Trophoblast cell (in vitro differentiated cells and primary cell): ENCODE measurements at places on chromosomes 4 and X.

DNA sequence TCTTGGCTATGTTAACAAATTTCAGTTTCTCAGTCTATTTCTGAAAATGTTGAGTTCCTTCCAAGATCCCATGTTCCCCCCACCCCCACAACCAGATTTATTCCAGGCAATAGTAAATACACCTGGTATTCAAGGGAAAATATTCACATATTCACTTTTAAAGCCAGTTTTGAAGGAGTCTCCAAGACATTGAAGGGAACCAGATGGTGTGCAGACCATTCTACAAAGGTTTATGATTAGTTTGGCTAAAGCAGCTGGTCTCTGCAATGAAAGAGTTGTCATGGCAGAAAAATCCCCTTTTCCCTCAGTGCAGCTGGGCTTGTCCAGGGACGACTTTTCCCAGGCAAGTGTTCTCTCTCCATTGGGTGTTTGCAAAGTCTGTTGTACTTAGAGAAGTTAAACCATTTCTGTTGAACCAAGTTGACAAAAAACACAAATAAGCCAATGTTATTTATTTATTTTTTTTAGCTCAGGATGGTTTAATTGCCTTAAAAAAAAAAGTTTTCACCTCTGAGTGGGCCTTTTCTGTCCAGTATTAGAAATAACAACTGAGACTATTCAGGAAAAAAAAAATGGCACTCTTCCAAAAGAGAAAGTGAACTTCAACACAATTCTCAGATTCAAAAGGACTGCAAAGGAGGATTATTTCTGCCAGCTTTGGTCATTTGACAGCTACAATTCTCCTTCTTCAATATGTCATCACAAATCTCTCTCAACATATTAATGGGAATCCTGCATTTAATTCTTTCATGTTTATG, 410.6 kb downstream of the IL1RAPL1 start:
- H3K4me1 ChIP-seq: no peaks in the 10 kb centered on the region
- H3K27me3 ChIP-seq: no peaks in the 10 kb centered on the region
- H3K36me3 ChIP-seq: no peaks in the 10 kb centered on the region
- H3K27ac ChIP-seq: no peak overlapping the region

DNA sequence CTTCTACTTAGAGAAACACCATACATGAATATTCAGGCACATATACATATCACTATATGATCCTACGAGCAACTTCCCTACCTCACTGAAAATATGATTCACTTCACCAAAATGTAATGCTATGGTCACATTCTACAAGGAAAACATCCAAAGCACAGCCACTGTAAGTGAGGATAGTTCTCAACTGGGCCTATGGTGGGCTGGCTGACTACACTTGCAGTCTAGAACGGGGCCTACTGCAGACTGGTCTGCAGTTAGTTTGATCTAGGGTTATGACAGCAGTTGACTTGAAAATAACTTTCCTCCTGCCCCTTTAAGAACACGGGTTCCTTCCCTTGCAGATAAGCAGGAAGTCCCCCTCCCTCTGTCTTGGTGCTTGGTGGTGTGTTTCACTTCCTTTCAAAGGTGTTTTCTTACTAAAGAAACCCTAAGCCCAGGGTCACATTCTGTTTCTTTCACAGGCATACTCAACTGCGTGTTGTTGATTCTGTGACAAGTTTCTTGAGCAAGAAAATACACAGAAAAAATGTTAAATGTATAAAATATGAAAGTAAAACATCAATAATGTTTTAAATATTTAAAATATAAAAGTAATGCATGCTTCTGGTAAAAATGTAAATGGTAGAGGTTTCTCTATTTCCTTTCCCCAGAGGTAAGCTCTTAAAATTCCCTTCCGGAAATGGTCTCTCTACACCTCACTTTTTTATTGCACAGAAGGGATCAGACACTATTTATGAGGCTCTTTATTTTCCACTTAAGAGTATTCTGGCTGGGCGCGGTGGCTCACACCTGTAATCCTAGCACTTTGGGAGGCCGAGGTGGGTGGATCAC, 18.0 kb upstream of the TMSB4X start:
- H3K27me3 ChIP-seq: no peaks in the 10 kb centered on the region
- DNase-seq: no peak
- H3K36me3 ChIP-seq: no peaks in the 10 kb centered on the region
- peaks cover 5% of the 10 kb centered on the region for H3K4me1 ChIP-seq
- no peak overlapping the region for H3K4me3 ChIP-seq

DNA sequence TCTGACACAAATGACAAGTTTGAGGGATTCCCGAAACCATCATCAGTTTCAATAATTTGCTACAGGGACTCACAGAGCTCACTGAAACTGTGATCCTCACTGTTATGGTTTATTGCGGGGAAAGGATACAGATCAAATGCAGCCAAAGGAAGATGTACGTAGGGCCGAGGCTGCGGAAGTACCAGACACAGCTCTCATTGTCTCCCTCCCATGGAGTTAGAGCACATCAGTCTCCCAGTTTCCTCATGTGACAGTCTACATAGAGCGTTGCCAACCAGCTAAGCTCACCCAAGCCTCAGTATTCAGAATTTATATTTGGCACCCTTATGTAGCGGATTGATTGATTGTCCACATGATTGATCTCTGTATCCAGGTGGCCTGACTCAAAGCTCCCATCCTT, 137.8 kb upstream of the TENM3 start:
- no peak overlapping the region for H3K27ac ChIP-seq
- no peaks in the 10 kb centered on the region for H3K36me3 ChIP-seq
- no peak overlapping the region for H3K4me3 ChIP-seq
- DNase-seq: no peak

DNA sequence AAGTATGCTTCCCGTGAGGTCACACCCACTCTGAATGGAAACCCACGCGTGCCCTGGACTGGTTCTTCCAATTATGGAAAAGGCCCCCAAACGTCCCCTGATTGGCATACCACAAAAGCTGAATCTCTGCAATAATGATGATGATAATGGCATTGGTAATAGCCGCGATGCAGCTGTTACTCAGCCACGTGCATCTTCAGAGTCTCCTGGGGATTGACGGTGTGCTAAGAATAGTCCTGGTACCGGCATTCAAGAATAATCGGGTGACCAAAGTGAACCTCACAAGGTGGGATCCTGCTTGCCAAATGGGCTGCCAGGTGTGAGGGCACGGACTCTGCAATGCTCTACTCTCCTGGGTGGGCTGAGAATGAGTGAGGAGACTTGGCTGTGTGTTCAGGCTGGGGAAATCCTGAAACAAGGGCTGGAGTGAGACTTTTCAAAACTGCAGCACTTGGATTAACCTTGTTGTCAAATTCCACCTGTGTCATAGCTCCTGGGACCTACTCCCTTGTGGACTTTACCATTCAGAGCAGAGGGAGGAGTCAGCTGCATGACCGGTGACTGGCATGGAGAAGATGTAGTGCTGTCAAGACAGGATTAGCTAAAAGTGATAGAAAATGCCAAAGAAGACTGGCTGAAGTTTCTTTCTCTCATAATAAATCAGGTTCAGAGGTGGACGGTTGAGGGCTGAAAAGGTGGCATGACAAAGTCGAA, 615.4 kb downstream of the MID1IP1 start:
- no peaks in the 10 kb centered on the region for H3K27me3 ChIP-seq
- no peak for DNase-seq
- no peak overlapping the region for H3K27ac ChIP-seq

- no peak overlapping the region for H3K4me3 ChIP-seq
- H3K36me3 ChIP-seq: peaks cover 1% of the 10 kb centered on the region
- H3K27ac ChIP-seq: no peak overlapping the region
These were observed 796.8 kb downstream of the NLGN4X start for GRCh38 chrX:5431823-5432222.

GRCh38 chrX:8848441-8848840, 47.3 kb upstream of the FAM9A start:
- no peaks in the 10 kb centered on the region for H3K36me3 ChIP-seq
- H3K4me1 ChIP-seq: no peaks in the 10 kb centered on the region
- no peaks in the 10 kb centered on the region for H3K27me3 ChIP-seq
- DNase-seq: no peak
- H3K4me3 ChIP-seq: no peak overlapping the region
- H3K27ac ChIP-seq: no peak overlapping the region

DNA sequence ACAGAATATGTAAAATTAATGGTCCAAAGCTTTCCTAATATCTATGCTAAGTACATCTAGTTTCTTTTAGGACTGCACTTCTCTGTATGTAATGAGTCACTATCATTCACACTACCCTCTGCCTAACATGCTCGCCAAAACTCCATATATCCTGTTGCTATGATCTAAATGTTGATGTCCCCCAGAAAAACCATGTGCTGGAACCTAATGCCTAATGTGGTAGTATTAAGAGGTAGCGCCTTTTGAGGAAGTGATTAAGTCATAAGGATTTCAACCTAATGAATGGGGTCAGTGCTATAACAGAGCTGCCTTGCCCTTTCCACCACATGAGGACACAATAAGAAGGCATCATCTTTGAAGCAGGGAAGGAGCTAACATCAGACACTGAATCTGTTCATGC, 34.9 kb upstream of the NFKB1 start:
- no peaks in the 10 kb centered on the region for H3K4me1 ChIP-seq
- no peaks in the 10 kb centered on the region for H3K27me3 ChIP-seq
- H3K36me3 ChIP-seq: no peaks in the 10 kb centered on the region
- no peak for DNase-seq
- no peak overlapping the region for H3K4me3 ChIP-seq
- no peak overlapping the region for H3K27ac ChIP-seq

DNA sequence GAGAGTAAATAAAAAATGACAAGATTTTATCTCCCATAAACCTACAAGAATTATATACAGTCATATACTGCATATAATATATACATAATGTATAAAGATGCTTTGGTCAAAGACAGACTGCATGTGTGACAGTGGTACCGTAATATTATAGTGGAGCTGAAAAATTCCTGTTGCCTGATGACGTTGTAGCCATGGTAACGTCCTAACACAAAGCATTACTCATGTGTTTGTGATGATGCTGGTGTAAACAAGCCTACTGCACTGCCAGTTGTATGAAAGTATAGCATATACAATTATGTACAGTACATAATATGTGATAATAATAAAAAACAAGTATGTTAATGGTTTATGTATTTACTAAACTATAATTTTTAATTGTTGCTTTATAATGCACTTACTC, 245.2 kb upstream of the CENPE start:
- no peaks in the 10 kb centered on the region for H3K4me1 ChIP-seq
- peak; percentile 86 for DNase-seq
- no peak overlapping the region for H3K4me3 ChIP-seq
- no peaks in the 10 kb centered on the region for H3K36me3 ChIP-seq
- H3K27ac ChIP-seq: no peak overlapping the region
- H3K27me3 ChIP-seq: no peaks in the 10 kb centered on the region

DNA sequence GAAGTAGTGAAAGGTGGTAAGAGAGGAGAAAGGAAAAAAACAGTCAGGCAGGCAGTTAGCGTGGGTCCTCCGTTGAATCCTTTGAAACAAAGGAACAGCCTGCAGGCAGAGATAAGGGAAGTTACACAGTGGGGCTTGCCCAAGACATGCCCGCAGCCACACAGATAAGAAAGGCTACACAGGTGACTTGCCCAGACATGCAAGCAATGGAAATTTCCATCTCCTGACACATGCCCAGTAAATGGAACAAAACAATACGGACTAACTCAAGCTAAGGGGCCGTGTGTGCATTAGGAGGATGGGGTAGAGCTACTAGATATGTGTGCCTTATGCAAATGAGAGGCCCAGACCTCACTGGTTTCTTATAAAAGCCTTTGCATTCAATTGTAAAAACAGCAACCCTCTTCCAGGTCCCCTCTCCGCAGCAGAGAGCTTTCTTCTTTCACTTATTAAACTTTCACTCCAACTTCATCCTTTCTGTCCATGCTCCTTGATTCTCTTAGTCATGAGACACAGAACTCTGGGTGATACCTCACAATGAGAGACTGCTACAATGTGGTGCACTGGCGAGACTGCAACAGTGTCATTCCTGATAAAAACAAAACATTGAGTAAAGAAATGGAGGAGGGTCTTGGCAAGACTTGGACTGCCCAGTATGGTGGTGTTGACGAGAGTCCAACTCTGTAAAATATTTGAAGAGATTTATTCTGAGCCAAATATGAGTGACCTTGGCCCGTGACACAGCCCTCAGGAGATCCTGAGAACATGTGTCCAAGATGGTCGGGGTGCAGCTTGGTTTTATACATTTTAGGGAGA, 997.4 kb upstream of the PRKX start:
- no peaks in the 10 kb centered on the region for H3K36me3 ChIP-seq
- peaks cover 2% of the 10 kb centered on the region for H3K4me1 ChIP-seq
- H3K27ac ChIP-seq: peak overlapping the region; percentile 86

DNA sequence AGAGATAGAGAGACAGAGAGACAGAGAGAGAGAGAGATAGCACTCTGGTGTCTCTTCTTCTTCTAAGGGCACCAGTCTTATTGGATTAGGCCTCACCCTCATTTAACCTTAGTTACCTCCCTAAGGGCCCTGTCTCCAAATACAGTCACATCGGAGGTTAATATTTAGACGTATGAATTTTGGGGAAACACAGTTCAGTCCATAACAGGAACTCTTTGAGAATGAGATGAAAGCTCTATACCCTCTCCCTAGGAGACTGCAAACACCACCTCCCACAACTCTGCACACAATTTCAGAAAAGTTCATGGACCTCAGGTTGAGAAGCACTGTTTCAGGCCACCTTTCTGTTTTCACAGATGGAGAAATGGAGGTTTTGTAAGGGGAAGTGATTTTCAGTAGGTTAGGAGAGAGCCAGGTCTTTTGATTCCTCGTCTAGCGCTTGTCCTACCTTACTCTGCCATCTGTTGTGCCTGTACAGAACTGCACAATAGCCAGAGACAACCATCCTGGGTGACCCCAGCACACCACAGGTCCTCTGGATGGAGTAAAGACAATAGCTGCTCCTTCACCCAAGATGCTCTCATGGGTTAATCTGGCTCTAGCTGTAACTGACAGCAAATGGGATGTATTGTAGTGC, 16.9 kb upstream of the LOC101059915 start:
- no peaks in the 10 kb centered on the region for H3K27me3 ChIP-seq
- H3K4me1 ChIP-seq: no peaks in the 10 kb centered on the region
- H3K36me3 ChIP-seq: no peaks in the 10 kb centered on the region
- H3K27ac ChIP-seq: no peak overlapping the region

- H3K36me3 ChIP-seq: no peaks in the 10 kb centered on the region
- no peak overlapping the region for H3K27ac ChIP-seq
- H3K4me1 ChIP-seq: no peaks in the 10 kb centered on the region
- H3K27me3 ChIP-seq: no peaks in the 10 kb centered on the region
These were observed 24.1 kb upstream of the ZDHHC15 start for GRCh38 chrX:75546724-75547511.

GRCh38 chr4:62075521-62075920, 875.4 kb downstream of the ADGRL3 start:
- no peak overlapping the region for H3K4me3 ChIP-seq
- no peaks in the 10 kb centered on the region for H3K36me3 ChIP-seq
- no peak overlapping the region for H3K27ac ChIP-seq
